Cortex of kidney (tissue), 1 donor: ENCODE measurements at places on chromosomes 4 and X.

GRCh38 chr4:78661921-78662521 is 110.5 kb downstream of the ANXA3 start:
- no peak for DNase-seq

- no peak for DNase-seq
Observed at GRCh38 chrX:85591536-85591935, 212.1 kb upstream of the POF1B start.

GRCh38 chr4:84167093-84167492 is 332.0 kb downstream of the NKX6-1 start:
- DNase-seq, result no peak

DNA sequence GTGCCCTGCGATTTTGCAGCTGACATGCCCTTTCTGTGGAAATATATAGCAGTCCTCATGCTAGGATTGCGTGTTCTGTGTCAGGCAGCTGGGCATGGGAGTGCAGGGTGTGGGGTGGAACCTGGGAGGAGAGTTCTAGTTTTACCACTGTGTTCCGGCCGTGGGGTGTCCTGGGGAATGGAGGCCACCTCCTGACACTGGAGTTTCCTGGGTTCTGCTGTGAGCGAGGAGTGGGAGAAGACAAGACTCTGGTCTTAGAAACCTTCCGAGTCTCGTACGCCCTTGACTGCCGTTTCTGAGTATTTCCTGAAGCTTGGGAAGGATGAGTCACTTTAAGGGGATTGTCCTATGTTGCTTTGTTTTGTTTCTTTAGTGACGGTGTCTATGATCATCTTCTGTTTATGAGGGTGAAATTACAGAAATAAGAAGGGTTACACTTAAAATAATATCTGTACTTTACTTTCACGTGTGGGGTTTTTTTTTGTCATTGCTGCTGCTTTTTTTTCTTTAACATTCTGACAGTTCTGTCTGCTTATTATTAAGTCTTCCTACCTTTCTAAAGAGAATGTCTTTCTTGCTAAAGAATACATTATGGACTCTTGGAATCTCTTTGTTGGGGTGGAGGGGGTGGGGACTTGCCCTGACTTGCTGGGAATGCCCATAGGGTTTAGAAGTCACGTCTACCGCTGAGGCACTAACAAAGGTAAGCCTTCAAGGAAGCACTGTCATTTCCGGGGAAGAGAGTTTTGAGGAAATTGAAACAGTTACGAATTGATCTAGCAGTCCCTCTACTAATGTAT is 19.1 kb downstream of the CD99 start:
- DNase-seq, result no peak

GRCh38 chrX:44898411-44899221 is 25.6 kb downstream of the KDM6A start:
- no peak for DNase-seq

DNA sequence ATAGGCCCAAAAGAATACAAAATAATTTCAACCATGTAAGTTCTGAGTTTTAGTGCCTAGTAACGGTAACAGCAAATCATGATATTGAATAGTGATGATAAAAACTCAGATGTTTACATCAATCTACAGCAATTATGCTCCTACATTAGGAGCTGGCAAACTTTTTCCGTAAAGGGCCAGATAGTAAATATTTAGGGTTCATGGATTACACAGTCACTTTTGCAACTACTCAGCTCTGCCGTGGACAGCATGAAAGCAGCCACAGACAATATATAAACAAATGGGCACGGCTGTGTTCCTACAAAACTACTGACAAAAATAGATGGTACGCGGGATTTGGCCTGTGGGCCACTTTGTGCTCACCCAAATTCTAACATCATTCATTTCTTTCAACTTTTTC is 167.8 kb upstream of the NAP1L5 start:
- no peak for DNase-seq

DNA sequence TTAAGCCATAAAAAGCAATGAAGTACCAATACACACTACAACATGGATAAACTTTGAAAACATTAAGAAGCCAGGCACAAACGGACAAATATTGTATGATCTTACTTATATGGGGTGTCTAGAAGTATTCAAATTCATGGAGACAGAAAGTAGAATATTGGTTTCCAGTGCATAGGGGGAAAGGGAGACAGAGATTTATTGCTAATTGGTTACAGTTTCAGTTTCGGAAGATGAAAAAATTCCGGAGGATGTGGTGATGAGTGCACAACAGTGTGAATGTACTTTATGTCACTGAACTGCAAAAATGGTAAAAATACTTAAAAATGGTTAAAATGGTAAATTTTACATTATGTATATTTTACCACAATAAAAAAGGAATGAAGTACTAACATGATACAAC is 5.1 kb upstream of the PRDX4 start:
- no peak for DNase-seq

- DNase-seq, result no peak
Observed at GRCh38 chr4:140136509-140136908, 17.5 kb downstream of the MAML3 start.

- no peak for DNase-seq
Observed at GRCh38 chrX:73851014-73852009, 288.3 kb downstream of the CHIC1 start.

DNA sequence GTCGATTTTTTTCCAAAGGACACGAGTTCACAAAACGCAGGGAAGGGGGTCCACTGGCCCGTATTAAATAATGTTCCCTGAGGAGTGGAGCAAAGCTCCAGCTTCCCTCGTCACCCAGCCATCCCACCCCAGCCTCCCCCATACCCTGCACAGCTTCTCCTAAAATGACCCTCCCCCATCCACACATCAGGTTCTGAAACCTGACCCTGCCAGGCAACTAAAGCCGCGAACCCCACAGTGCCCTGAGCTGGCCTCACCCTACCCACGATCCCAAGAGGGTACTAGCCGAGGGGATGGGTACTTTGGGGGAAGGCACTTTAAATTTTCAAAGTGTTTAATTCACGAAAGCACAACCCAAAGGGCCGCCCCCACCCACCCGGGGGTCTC is 634 bp downstream of the APOO start:
- no peak for DNase-seq

DNA sequence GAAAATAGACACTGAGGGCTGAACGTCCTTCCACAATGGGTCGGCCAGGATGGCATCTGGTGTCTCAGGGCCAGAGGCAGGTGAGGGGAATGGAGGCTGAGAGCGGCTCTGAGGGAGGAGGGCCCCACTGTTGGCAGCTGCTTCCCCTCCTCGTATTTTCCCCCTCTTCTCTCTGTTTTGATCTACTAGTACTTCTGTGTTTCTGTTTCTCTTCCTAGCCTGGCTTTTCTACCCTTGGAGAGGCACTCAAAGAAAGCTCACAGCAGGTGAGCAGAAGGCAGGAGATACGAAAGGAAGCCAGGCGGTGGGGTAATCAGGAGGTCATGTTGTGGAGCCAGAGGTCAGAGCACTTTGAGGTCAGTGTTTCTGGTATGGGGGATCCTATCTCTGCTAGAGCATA is 151.8 kb upstream of the GATB start:
- DNase-seq, result no peak

DNA sequence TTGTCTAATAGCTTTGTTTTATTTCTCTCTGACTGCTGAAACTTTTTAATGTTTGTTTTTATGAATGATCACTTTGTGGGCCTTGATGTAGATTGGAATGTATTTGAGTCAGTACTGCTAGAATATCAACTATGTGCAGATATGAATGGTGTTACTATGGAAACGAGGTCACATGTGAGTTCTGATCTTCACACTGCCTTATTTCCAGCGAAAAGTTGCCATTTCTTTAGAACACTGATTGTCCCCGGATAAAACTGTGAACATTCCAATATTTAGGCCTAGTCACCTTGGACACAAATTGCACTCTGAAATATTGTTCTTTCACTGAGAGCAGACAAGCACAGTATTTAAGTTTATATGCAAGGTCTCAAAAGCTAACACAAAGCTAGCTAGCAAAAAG is 27.2 kb upstream of the MAGED1 start:
- no peak for DNase-seq

- no peak for DNase-seq
Observed at GRCh38 chr4:28269426-28269825, 1408.8 kb downstream of the STIM2 start.

GRCh38 chr4:121336706-121337105 is 44.1 kb downstream of the QRFPR start:
- no peak for DNase-seq

GRCh38 chrX:10875995-10876394 is 235.1 kb upstream of the HCCS start:
- no peak for DNase-seq

GRCh38 chr4:148923881-148924280 is 481.7 kb upstream of the NR3C2 start:
- DNase-seq, result no peak
